ENCODE measurements at places on chromosomes 1 and 21.
A peak's percentile ranks its signal among the peaks of the same experiment; 100 is the strongest.

GRCh38 chr1:246629976-246630375 lies 63.7 kb downstream of the CNST start:
- DNase-seq = no peak

DNA sequence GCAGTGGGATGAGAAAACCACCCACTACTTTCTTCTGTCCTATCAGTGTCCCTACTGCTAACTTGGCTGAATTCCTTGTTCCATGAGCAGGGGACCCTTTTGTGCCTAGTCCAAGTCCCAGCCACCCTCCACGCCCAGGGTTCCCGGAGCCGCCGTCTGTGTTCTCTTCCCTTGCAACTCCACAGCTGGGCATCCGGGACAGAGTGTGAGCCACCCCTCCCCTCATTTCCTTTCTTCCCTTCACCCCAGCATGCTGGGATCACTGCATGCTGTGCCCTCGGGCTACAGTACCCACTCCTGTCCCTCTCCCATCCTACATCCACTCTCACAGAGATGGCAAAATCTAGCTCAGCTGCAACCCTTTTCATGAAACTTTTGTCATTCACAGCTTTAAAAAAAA lies 44.5 kb downstream of the PGBD5 start:
- DNase-seq = no peak

GRCh38 chr1:17061486-17061885 lies 7.7 kb upstream of the SDHB start:
- no peak for DNase-seq

GRCh38 chr1:89974696-89975470 lies 20.0 kb upstream of the ZNF326 start:
- DNase-seq = no peak

- DNase-seq = no peak
Measured at GRCh38 chr1:65221638-65222339, 73.8 kb downstream of the AK4 start.

DNA sequence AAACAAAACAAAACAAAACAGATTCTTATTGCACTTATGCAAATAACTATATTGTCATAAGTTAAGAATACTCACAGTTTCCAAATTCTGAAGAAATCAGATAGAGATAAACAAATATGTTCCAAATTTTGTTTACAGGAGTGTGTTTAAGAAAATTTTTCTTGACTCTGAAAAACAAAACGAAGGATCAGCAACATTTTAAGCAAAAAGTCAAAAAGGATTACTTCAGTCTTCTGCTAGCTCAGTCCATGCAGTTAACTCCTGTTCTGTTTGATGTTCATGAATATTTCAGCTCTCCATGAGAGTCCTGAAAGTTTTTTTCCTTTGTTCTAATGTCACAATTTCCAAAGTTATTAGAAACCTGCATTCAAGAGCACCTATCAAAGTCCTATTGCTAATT lies 33.2 kb upstream of the KLF18 start:
- no peak for DNase-seq

DNA sequence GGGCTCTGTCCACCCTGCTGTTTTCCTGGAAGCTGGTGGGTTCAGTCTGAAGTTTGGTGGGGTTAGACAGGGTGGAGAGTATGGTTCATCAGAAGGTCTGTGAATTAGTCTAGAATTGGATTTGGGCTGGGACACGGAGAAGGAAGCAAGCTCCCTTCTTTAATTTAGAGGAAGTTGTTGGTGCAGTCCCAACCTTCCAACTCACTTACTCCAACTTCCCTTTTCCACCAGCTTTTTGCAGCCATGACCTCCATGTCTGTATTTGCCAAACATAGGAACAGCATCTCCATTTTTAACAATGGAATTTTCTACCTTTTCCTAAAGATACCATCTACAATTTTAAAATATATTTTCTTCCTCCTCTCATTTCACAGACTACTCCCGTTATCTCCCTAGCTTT lies 28.5 kb upstream of the PRELP start:
- no peak for DNase-seq

- no peak for DNase-seq
Measured at GRCh38 chr1:61451572-61451968, 273.4 kb downstream of the TM2D1 start.

- DNase-seq = no peak
Measured at GRCh38 chr1:65409816-65410326, 10.6 kb upstream of the LEPR start.

GRCh38 chr1:3922851-3923250 lies 22.8 kb upstream of the C1orf174 start:
- DNase-seq = no peak

- DNase-seq = peak; percentile 41
Measured at GRCh38 chr1:45493116-45493697, 2.2 kb upstream of the TESK2 start.

GRCh38 chr1:81873946-81874345 lies 73.2 kb downstream of the ADGRL2 start:
- no peak for DNase-seq

DNA sequence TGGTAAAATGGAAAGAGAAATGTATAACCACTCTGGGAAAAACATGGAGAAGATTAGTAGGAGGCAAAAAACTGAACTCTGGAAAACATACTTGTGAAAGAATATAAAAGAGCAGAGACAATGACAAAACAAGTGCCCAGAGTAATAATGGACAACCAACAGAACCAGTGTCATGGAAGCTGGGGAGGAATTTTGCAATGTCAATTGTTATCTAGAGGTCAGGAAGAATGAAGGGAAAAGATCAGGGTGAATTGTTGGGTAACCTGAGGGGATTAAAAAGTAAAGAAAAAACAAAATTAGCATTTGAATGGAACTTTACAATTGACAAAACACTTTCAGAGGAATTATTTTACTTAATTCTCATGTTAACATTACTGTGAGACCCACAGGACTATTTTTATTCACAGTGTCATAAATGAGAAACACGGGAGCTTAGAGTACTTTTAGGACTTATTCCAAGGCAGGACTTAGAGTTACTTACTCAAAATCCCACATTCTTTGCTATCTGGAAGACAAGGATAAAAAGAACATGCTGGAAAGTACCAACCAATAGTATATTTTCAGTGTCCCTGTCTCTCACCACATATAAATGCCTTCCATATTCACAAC lies 19.5 kb downstream of the JAM2 start:
- peak; percentile 9 for DNase-seq

DNA sequence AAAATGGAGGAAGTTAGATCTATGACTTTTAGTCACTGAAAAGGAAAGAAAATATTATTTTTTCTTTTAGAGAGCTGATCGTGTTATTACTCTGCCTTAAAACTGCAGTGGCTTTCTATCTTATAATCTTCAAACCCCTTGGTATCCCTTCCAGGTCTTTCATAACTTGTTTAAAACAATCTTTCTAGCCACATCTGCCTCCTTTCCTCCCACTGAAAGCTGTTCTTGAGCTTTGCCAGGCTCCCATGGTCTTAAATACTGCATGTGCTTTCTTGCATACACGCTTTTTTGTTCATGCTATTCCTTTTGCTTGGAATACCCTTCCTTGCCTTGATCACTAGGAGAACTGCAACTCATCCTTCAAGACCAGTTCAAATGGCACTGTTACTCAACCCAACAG lies 65.9 kb upstream of the GADD45A start:
- no peak for DNase-seq

DNA sequence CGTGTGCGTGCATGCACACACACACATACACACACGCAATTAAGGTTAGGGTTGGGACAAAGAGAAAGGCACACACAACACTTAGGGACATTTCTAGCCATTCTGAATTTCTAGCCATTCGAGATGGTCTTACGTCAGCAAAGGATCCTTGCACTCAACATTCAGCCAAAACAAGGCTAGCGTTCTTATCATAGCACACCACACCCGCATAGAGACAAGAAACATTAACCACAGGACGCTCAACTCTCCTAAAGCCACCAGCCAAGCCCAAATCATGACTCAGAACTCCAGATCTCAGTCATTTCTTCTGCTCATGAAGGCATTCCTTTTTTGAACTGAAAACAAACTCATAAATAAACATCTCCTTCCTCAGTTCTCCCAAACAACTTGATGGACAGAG lies 106.8 kb downstream of the LMO4 start:
- no peak for DNase-seq

GRCh38 chr21:43341378-43342161 lies 85.4 kb downstream of the SIK1 start:
- no peak for DNase-seq

DNA sequence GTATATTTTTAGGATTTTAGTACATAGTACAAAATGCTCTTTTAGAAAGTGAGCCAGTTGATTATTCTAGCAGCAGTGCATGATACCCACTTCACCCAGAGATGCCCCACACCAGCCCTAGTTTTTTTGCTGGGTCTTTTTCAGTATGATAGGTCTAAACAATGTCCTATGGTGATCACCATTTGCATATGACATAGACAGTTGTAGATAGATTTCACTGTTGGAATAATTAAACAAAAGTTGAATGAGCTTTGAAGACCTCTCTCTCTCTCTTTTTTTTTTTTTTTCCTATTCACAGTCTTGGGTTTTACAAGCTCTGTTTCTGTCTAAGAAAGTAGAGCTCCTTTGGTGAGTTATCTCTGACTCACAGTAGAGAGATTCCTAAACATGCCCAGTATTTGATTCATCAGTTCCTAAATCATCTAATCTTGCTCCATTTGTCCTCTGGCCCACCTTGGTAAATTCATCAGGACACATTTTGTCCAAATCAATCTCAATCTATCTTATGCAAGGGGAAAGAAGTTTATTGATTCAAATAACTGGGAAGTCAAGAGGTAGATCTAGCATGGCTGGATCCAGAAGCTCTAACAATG lies 44.7 kb upstream of the VAV3 start:
- no peak for DNase-seq

DNA sequence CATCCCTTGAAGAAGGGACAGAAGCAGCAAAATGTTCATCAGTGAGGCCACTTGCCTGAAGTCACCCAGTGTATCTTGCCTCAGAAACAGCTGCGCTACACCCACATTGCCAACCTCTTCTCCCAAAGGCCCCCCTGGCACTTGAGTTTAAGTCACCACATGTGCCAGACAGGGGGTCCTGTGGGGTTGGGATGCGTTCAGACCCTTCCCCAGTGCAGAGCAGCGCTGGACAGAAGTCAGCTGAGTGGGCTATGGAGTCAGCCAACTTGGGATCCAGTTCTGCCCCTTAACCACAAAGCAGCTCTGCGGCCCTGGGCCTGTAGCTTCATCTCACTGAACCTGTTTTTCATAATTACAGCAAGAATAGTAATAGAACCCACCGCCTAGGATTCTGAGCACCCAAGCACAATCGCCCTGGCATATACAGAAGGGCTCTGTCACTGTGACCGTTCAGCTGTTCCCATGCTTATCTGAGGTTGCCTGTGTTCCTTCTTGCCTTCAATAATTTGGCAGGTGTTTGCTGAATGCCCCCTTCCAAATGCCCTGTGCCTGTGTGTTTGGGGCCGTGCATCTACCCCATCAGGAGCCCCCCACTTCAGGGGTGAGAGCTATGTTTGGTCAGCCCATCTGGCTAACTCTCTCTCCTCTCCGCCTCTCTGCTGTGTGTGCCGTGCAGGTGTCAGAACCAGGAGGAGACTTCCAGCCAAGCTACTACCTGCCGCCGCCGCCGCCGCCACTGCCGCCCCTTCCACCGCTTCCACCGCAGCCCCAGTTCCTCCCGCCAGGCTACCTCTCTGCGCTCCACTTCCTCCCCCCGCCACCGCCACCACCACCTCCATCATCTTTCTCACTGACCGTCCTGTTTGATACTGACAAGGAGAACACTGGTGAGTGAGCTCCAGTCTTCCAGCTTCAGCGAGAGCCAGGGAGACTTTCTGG lies 5.0 kb downstream of the DMRTB1 start:
- DNase-seq = no peak
